NCI-H2029 (cell line): ENCODE measurements at places on chromosomes 11 and 22.

DNA sequence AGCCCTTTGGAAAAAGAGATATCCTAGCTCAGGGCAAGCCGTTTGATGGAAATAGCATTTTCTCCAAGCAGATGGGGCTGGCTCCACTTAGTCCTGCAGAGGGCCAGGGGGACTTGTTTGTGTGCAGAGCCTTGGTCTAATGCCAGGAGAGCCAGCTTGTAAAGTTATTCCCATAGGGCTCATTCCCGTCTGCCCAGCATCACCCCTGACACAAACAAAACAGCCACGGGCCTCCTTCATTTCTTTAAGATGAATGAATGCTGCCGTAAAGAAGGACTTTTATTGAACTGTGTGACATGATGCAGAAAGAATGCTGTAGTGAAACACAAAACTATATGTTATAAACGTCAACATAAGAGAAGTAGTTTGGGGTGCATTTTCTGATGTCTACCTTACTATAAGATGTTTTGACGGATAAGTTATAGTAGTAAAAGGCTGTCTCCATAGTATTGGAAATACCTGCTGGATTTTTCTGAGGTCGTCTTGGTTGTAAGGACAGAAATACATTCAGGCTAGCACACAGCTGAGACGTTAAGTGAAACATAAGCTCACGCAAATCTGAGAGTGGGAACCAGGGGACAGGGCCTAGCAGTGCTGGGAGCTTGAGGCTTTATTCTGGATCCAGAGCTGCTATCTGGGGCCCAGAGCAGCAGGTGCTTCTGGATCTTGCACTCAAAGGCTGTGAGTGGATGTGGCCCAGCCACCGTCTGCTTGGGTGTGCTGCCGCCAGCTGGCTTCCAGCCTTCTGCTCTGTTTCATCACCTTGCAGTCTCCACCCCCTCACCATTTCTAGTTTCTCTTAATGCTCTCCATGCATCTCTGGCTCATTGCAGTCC is 53.3 kb downstream of the NCAM1 start:
- DNase-seq, result peak; percentile 91

DNA sequence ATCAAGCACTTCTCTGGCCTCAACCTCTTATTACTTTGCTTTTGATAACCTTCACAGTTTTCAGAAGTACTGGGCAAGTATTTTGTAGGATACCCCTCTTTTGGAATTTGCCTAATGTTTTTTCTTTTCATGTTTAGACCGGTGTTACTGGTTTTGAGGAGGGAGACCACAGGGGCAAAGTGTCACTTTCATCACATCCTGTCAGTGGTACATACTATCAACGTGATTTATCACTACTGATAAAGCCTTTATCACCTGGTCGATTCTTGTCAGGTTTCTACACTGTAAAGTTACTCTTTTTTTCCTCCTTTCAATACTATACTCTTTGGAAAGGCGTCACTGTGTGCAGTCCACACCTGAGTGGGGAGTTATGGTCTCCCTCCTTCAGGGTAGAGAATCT is 26.7 kb downstream of the QSER1 start:
- no peak for DNase-seq

DNA sequence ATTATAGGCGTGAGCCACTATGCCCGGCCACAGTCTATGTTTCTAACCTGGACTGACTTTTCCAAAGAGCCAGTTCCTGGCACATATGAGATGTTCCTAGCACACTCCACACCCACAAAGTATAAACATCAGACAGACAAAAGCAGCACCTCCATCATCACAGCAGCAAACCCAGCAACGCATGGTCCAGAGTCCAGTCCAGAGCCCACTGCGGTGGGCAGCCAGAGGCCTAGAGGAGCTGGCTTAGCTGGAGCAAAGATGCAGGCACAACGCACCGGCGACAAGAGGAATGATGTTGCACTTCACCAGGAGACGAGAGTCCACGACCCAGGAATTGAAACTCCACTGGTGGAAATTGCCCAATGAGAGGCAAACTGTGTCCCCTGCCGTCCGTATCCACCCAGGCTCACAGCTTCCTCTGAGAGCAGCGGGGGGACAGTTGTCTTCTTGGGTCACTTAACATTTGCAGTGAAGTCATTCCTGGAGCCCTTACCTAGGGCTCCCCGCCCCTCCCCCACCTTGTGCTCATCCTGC is 36.6 kb downstream of the RPS6KA4 start:
- no peak for DNase-seq

DNA sequence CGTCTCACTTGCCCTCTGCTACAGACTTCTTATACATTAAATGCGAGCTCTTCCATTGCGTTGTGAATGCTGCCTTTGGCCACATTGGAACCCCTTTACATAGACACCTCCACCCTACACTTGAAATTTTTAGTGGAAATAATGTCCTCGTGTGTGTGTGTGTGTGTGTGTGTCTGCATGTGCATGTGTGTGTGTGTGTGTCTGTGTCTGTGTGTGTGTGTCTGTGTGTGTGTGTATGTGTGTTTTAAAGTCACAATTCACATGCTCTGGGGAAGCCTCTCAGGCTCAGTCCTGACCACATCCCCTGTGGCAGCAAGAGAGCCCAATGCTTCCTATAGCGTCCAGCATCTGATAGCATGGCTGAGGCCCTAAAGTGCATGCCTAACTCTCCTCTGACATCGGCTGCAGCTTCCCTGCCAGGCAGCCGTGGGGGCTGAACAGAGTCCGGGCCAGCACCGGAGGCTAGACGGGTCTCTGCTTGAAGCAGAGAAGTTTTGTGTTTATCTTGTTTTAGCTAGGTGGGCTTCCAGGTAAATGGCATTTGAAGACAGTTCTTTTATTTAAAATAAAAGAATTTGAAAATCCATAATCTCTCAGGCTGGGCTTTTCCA is 64.5 kb upstream of the EMID1 start:
- no peak for DNase-seq

DNA sequence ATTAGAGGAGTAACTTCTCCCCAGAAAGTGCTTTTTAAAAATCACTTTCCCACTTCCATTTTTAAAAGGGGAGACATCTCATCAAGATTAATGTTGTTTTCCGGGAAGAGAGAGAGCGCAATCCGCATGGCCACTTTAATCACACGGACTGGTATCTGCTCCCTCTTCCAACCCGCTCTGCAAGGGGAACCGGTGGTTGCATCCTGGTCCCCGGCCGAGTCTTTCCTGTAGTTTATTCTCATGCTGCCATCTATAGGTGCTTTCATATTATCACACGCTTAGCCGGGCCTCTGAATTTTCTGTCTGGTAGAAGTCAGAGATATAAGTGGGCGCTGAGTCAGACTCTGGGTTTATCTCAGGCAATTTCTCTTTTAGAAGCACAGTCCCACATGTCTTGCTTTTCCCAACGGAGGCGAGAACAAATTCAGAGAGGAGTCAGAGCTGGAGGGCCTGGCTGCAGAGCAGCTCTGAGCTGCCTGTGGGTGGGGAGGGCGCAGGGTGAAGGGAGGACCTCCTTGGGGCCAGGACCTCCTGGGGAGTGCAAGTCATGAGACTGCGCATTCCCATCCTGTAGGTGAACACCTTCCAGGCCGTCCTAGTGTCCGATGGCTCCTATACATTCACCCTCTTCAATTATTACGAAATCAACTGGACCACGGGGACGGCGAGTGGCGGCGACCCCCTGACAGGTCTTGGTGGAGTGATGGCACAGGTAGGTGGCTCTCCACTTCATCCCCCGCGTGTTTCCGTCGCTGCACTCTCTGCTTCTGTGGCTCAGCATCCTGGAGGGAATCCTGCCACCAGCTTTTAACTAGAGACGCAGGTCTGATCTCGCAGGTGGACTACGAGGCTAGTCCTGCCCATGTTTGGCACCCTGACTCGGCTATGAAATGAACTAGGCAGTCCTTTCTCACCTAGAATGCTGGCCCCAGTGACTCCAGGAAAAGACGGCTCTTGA is 11.7 kb downstream of the TECTA start:
- DNase-seq, result peak; percentile 60

GRCh38 chr11:113110046-113110445 is 148.8 kb downstream of the NCAM1 start:
- DNase-seq, result no peak

DNA sequence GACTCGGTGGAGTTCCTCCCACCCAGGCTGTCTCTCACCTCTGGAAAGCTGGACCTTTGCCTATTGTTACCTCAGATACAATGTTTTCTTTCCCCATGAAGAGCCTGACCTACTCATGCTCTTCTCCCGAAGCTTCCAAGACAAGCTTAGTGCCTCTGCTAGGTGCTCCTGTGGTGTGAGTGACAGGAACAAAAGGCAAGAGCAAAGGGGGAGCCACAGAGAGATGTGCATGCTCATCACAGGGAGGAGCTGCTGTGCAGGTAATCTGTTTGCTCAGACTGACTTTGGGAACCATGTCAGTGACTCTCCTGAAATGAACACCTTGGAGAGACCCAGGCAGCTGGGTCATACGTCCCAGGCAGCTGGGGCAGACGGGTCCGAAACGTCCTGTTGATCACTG is 53.6 kb upstream of the VSTM5 start:
- no peak for DNase-seq

- no peak for DNase-seq
These were observed 153.2 kb downstream of the TTC17 start for GRCh38 chr11:43511959-43512358.
